Caudate nucleus (tissue), 63 donors: ENCODE measurements at places on chromosomes 13 and 19.

GRCh38 chr13:45527699-45528462 is 63.1 kb downstream of the COG3 start:
- no peak for DNase-seq

- no peak for DNase-seq
Observed at GRCh38 chr13:72585254-72585653, 142.2 kb downstream of the MZT1 start.

DNA sequence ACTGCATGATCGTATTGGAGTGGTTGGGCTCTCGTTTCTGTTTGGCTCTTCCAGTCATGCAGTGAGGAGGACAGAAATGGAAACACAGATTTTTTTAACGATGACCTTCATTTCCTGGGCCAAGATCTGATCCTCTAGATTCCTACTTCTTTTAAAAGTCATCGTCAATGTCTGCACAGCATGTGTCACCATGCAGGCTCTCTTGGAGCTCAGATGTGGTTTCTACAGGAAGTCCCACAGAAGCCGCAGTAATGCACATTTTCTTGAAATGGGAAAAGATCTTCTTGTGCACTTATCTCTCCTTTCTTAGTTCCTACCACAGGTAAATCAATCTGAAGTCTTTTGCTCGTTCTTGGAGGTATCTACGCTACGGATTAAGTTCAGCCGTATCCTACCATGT is 626.9 kb downstream of the EFNB2 start:
- DNase-seq: no peak

- DNase-seq: no peak
Observed at GRCh38 chr19:2027361-2027760, 11.8 kb upstream of the BTBD2 start.

DNA sequence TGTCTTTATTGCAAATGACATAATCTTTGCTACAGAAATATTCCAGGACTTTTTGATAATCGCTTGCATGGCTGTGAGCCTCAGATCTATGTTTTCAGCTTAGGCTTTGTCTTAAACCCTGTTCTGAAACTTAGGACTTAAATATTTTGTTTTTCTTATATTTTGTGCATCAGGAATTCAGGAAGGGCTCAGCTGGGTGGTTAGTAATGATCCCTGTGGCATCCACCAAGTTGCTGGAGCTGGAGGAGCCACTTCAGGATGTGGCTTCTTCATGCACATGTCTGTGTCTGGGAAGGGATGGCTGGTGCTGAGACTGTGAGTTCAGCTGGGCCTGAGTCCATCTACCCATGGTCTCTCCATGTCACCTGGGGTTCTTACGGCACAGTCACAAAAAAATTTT is 48.9 kb upstream of the LRCH1 start:
- no peak for DNase-seq

GRCh38 chr19:55838906-55839305 is 2.6 kb downstream of the NLRP4 start:
- DNase-seq: no peak

- no peak for DNase-seq
Observed at GRCh38 chr19:11067356-11068113, 21.7 kb upstream of the LDLR start.

DNA sequence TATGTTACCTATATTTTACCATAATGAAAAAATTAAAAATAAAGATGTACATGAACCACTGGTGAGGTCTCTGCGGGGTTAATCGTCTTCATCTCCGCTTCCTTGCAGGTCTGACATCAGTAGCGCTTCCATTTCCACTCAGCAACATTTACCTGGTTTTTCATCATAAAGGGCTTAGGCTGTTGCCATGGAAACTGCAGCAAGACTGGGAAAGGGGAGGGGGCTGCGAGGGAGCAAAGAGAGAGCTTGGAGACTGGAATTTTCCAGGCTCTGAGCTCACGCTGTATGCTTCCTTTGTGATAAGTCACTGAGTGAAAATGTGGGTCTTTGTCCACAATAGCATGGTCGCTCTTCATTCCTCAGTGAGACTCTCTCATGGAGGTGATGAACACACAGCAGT is 136.6 kb upstream of the USP29 start:
- DNase-seq: peak; percentile 14

GRCh38 chr19:42529248-42529764 is 1.0 kb upstream of the CEACAM1 start:
- DNase-seq: peak; percentile 19

- DNase-seq: no peak
Observed at GRCh38 chr13:113176280-113176679, 17.8 kb downstream of the PROZ start.
